Neural progenitor cell (in vitro differentiated cells): ENCODE measurements at places on chromosomes 5 and 9. TPM values are rescaled to one million over a fixed set of nuclear protein-coding genes. Genes with fewer than 3 reads are reported as not detected.

Gene TRIM52
- 7.9 and 9.4 TPM in 2 replicates for total RNA-seq

DNA sequence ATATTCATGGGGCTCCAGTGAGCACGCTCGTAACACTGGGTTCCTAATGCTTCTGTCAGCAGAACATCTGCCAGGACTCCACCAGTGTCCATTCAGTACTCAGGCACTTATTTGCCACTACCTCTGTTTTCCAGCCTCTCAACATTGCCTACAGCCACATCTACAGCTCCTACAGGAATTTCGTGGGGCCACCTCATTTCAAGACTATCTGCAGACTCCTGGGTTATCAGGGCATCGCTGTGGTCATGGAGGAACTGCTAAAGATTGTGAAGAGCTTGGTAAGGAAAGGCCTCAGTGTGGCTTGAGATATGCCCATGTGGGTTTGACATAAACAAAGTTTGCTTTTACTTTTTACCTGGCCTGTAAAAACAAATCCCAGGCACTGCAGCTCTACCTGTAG is 92.9 kb downstream of the CYFIP2 start:
- no peak for DNase-seq

Gene PDGFRB
- total RNA-seq, result 8.9 and 16.6 TPM in 2 replicates

DNA sequence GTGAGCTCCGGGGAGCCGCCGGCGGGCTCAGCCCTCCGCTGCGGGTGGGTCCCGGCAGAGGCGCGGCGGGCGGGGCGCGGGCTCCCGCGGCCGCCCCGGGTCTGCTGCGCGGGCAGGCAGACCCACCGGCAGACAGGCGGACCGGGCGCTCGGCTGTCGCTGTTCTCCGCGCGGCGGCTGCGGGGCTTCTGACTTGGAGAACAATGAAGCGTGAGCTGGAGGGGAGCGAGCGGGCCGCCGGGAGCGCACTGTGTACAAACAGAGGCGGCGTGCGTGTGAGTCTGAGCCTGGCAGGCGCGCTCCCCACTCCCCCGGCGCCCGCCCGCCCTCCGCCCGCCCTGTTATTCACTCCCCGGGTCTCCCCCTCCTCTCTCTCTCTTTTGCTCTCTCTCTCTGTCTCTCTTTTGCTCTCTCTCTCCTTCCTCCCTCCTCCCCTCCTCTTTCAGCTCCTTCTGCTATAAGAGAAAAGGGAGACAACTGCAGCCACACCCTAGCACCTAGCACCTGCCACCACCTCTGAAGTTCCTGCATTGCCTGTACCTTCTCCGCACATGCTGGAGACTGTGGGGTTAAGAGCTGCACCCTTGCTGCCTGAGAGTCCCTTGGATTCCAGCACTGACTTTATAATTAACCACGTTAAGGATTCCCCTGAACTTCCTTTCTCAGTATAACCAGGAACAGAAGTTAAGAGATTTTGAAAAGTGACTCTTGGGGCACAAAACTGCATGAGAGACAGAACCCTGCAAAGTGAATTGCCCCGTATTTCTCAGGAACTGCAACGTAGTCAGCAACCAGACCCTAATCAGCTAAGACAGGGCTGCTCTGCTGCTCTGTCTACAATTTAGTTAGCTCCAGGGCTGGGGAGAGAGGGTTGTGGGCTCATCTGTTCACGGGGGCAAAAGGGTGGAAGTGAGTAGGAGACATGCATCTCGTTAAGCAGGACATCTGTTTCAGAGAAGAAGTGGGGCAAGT is at the start of gene EDIL3:
Gene EDIL3 (minus strand): TSS at position 277 of the 972 bp plus-strand sequence. CDS start 506 bp downstream, outside the sequence.
- DNase-seq, result peak; percentile 91

- DNase-seq, result no peak
These were observed 9.8 kb upstream of the CTSL start for GRCh38 chr9:87716141-87716540.

DNA sequence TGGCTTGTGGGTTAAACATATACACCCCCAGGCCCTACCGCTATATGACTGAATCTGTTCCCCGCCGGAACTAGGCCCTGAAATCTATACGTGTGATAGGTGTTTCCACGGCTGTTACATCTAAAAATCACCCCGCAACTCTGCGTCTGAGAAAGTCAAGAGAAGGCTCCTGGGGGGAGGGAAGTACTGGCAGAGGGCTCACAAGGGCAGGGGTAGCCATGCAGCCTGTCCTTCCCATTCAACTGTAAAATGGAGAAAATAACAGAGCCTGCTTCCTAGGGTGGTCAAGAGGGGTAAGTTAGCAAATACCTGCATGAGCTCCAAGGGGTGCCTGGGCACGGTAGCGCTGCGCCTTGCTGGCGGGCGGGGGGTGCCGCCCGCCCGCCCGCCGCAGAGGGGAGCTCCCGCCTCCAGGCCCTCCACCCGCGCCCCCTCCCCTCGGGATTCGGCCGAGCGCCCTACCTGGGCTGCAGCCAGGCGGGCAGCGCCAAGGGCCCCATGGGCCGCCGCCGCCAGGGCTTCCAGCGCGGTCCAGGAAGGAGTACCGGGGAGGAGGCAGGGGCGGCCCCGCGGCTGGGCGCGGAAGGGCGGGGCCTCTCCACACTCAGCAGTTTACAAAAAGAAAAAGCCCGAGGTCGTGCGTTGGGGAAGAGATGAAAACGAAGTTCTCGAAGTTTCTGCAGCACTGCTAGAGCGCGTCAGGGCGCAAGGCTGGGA is at the start of gene HACD4:
Gene HACD4 (minus strand): TSS at position 550 of the 717 bp plus-strand sequence. CDS start 50 bp downstream, at position 500.
- peak; percentile 61 for DNase-seq
